CD4-positive, alpha-beta T cell treated with Interleukin-2 at 100 ng/mL for 4 hours (primary cell): ENCODE measurements at places on chromosomes 12 and 14.
A peak's percentile ranks its signal among the peaks of the same experiment; 100 is the strongest.

- no peak for DNase-seq
Observed at GRCh38 chr14:99143793-99144192, 128.2 kb downstream of the BCL11B start.

- DNase-seq: peak; percentile 57
Observed at GRCh38 chr14:88013750-88014349, 8.9 kb downstream of the GPR65 start.

- DNase-seq: no peak
Observed at GRCh38 chr12:88308825-88309224, 166.7 kb downstream of the TMTC3 start.

- DNase-seq: no peak
Observed at GRCh38 chr12:106893451-106893850, 62.3 kb upstream of the TMEM263 start.

GRCh38 chr14:106877517-106877916, 1351.1 kb downstream of the TMEM121 start:
- no peak for DNase-seq

- DNase-seq: no peak
Observed at GRCh38 chr12:12454315-12454714, 97.4 kb downstream of the BORCS5 start.
